ENCODE measurements at places on chromosomes 7 and 10.

- DNase-seq = peak; percentile 33
These were observed 54.4 kb downstream of the SH3PXD2A start for GRCh38 chr10:103800789-103801540.

DNA sequence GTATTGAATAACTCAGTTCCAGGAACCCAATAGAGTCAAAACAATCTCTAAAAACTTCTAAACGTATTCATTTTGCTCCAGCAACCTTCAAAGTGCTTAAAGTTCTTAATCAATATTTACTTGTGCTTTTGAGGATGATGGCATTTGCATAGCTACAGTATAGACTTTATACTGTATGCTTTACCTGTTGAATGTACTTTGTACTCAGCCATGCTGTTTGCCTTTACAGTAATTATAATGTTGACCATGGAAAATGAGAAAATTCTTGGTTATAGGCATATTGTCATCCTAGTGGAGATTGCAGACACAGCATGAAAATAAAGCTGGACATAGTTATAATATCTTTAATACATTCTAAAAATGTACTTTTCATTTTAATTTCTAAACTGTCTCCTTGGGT, 762.7 kb upstream of the PHF14 start:
- no peak for DNase-seq

GRCh38 chr10:11760861-11761260, 18.7 kb downstream of the ECHDC3 start:
- no peak for DNase-seq

GRCh38 chr10:1059902-1060301, 3.7 kb downstream of the WDR37 start:
- no peak for DNase-seq

DNA sequence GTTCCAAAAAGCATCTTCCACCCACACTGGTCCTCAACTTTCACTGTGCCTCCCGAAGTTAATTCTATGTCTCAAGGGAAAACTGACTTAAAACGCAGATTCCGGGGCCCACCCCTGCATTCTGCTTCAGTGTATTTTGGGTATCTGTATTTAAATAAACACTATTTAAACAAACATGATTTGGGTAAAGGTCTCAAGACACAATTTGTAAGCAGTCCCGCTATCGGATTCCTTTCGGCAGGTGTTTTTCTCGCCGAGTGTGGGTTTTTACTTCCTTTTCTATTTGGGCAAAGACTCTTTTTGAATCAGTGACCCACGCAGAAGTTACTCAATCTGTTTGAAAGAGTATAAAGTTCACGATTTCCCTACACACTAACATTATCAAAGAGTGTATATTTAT, 1.2 kb downstream of the PDIA4 start:
- DNase-seq = no peak

GRCh38 chr10:85611746-85612377, 754.7 kb downstream of the GRID1 start:
- DNase-seq = no peak

GRCh38 chr7:74387606-74388005, 66.1 kb upstream of the GTF2IRD1 start:
- no peak for DNase-seq

DNA sequence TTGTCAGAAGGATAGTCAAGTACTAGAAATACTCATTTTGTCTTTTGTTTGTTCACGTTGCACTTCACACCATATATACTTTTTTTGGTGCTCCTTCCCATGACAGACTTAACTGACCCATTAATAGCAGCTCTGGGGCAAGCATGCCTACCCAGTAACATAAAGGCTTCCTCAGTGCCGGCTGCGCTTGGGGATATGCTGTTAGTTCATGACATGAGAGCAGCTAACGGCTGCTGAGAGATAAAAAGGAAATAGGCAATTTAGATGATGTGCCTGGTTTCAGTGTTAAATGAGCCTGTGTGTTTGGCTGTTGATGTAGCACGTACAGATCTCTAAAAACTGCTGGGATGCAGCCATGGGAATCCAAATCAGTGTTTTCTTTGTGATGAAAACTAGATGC, 86.4 kb downstream of the TAX1BP1 start:
- no peak for DNase-seq

- no peak for DNase-seq
These were observed 29.8 kb downstream of the CEP41 start for GRCh38 chr7:130410868-130411541.

DNA sequence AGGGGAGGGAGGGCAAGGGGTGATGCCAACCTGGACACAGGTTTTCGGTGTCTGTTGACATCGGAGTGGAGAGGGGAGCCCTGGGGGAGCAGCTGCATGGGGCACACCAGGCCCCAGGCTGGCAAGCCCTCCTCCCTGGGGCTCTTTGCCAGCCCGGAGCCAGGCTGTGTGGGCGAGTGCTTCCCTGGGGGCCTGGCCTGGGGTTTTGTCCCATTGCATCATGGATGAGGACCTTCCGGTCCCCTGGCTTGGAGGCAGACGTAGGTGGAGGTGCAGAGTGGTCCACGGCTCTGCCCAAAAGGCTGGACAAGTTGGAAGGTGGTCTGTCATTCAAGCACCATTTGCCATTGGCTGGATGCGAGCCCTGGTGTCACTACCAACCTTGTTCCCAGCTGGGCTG, 34.8 kb downstream of the ZMIZ1 start:
- DNase-seq = no peak

GRCh38 chr7:128053023-128053422, 21.8 kb upstream of the LRRC4 start:
- no peak for DNase-seq

- no peak for DNase-seq
These were observed 55.2 kb downstream of the GCC1 start for GRCh38 chr7:127530148-127530547.

GRCh38 chr7:112338786-112339185, 111.5 kb upstream of the IFRD1 start:
- no peak for DNase-seq

DNA sequence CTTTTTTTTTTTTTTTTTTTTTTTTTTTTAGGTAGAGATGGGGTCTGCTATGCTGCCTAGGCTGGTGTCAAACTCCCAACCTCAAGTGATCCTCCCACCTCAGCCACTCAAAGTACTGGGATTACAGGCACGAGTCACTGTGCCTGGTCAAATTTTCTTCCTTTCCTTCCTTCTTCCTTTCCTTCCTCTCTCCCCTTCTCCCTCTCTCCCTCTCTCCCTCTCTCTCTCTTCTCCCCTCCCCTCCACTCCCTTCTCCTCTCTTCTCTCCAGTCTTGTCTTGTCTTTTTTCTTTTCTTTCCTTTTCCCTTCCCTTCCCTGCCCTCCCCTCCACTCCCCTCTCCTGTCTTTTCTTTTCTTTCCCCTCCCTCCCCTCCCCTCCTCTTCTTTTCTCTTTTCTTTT, 7.2 kb upstream of the MLXIPL start:
- DNase-seq = no peak

- no peak for DNase-seq
These were observed 240.7 kb upstream of the CCDC6 start for GRCh38 chr10:60147025-60147424.

GRCh38 chr10:61957806-61958205, 56.3 kb downstream of the ARID5B start:
- no peak for DNase-seq

- no peak for DNase-seq
These were observed 163.6 kb downstream of the PTPRN2 start for GRCh38 chr7:158424011-158424410.

GRCh38 chr10:74255214-74255613, 104.2 kb downstream of the ADK start:
- no peak for DNase-seq

DNA sequence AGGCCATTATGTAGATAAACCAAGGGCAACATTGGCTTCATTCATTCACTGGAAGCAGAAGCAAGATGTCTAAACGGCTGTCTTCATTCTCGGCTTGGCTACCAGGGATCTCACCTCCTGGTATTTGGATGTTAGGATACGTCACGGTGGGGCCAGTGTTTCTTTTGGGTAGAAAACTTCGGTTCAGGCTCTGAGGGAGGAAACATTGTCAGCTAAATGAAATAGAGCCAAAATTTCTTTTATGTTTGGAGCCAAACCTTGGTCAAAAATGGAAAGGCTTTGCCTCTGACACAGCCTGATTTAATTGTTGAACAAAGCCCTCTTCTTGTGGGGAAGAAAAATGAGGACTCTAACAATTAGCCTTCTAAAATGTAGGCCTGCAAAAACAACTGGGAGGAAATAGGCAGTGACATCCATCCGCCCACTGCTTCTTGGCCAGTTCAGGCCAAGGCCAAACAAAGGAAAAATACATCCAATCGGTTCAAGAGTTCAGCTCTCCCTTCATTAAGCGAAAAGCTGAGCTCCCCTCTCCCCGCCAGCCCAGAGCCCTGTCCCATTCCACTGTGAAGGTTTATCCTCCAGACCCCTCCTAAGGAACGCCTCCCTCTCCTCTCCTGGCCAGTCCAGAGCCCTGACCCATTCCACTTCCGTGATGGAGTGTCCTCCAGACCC, 44.4 kb downstream of the PFKFB3 start:
- DNase-seq = no peak

DNA sequence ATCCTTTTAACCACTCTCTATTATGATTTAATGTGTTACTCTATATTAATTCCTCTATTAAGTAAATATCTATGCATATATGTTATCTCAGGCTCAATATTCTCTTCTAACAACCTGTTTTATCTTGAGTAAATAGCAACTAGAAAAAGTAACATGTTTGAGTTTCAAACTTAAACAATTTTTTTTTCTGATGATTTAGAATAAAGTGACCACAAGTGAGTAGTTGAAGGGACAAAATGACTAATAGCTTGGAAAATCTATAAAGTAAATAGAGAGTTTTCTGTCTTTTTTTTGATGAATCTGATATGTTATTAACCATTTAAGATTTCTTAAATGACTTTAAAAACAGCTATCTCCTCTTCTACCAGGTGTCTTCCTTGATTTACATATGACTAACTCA, 483.8 kb downstream of the TFEC start:
- no peak for DNase-seq

GRCh38 chr10:63236113-63236935, 103.2 kb downstream of the NRBF2 start:
- DNase-seq = no peak

GRCh38 chr7:92631850-92632487, 41.8 kb upstream of the FAM133B start:
- DNase-seq = no peak

- DNase-seq = no peak
These were observed 146.2 kb upstream of the MBL2 start for GRCh38 chr10:52918714-52919305.

- DNase-seq = no peak
These were observed 196.8 kb downstream of the ADRA2A start for GRCh38 chr10:111273635-111274034.

DNA sequence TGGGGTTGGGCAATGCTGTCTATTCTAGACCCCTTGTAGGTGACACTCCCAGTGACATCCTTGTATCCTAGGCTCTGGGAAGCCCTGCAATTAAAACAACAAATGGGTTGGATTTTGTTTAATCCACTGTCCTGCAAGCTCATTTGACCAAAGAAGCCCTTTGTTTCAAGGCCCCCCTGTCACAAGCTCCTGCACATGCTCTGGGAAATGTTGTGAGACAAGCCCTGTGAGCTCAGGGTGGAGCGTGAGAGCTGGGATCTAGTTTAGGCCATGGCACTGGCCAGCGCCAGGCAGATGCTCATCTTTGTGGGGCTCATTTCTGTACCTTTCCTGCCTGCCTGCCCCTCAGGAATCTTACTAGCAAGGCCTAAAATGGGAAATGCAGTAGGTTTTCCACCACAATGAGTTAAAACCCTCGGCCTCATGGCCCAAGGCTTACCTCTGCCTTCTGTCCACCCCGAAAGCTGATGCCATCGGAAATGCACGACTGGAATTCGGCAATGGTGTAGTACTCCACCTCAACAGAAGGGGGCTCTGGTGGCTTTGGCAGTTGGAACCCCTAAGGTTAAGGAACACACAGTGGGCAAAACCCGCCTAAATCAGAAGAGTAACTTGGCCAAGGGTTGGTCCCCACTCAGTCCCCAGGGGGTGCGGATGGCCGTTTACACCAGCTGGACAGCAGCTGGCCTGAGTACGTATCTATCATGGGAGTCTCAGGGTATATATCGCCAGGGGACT, 112.0 kb downstream of the NEURL1 start:
- no peak for DNase-seq

DNA sequence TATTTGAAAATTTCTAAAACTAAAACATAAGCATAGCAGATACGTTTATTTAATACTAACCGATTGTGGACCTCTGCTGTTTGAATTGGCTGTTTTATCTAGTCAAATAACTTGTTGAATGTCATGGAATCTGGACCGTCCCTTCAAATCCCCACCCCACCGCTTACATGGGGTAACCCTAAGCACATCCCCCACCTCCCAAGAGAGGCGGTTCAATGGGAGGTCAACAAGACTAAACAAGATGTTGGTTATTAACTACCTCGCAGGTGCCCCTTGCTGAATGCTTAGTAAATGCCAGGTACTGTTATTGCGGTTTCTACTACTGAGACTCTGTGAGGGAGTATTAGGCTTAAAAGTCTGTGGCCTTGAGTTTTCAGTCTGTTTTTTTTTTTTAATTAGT, 70.9 kb downstream of the DAGLB start:
- no peak for DNase-seq

- no peak for DNase-seq
These were observed 15.2 kb downstream of the STK32C start for GRCh38 chr10:132292287-132293200.

- DNase-seq = no peak
These were observed 253.1 kb downstream of the GRID1 start for GRCh38 chr10:86113501-86113900.

GRCh38 chr7:108001764-108002725, 916 bp downstream of the LAMB1 start:
- DNase-seq = no peak

- no peak for DNase-seq
These were observed 27.8 kb downstream of the CELF2 start for GRCh38 chr10:11045487-11045886.

DNA sequence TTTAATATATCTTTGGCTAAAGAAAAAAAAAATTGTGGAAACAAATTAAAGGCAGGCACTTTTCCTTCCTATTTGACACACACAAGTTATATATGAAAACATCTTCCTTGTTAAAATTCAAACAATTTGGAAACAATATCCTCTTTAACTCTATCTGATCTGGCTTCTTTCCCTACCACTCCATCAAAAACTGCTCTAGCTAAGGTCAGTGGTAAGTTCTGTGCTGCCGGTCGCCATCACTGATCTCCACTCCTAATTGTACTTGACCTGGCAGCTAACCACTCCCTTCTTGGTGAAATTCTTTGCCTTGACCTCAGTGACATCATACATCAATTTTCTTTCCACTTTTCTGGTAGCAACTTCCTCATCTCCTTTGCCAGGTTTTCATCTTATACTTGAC, 47.9 kb upstream of the MRLN start:
- no peak for DNase-seq

- DNase-seq = no peak
These were observed 438.0 kb upstream of the CELF2 start for GRCh38 chr10:10579709-10580108.

- no peak for DNase-seq
These were observed 247.5 kb downstream of the MTERF1 start for GRCh38 chr7:91633013-91633441.

DNA sequence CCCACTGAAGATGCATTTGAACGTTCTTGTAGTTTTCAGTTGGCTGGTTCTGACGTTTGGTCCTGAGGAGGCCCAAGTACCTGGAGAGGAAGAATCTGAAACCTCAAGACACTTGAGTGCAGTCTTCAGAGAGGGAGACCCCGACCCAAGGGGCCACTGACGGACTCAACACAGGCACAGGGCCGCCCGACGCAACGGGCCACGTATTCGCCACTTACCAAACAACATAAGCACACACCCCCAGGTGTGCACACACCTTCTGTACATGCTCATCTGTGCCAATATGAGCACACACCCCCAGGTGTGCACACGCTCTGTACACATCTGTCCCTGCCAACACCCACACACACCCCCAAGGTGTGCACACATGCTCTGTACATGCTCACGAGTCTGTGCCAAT, 68.5 kb downstream of the DIP2C start:
- DNase-seq = no peak

Data from stimulated activated CD8-positive, alpha-beta memory T cell treated with anti-CD3 and anti-CD28 coated beads, Interleukin-15, amount 100 ng/mL, for 48 hours (primary cell).